Stimulated activated CD8-positive, alpha-beta memory T cell treated with anti-CD3 and anti-CD28 coated beads, Interleukin-2, amount 100 ng/mL, for 48 hours (primary cell): ENCODE measurements at places on chromosomes 4 and X.

DNA sequence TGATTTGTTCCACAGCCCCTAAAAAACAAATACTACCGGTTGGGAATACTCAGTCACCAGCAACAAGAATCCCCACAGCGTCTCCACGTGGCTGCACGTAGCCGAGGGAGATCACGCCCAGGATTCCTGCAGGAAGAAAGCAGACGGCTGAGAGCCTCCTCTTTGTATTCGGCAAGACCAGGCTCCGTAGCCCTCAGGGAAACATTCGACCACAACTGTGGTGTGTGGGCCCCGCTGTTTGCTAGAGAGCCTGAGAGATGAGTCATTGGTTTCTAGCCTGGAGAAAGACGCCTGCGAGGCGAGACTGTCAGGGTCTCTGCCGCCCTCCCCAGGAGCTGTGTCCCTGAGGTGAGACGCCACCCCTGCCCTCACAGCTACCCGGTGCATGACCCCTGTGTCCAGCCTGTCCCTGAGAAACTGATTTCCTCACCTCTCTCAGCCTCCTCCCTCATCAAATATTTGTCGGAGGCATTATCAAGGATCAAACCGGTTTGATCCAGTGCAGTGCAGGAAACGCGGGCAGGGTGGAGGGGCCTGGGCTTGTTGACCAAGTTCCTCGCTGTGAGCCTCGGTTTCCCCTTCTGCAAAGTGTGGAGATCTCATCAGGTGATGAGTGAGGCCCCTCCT is 4.7 kb upstream of the S100P start:
- DNase-seq = peak; percentile 65

DNA sequence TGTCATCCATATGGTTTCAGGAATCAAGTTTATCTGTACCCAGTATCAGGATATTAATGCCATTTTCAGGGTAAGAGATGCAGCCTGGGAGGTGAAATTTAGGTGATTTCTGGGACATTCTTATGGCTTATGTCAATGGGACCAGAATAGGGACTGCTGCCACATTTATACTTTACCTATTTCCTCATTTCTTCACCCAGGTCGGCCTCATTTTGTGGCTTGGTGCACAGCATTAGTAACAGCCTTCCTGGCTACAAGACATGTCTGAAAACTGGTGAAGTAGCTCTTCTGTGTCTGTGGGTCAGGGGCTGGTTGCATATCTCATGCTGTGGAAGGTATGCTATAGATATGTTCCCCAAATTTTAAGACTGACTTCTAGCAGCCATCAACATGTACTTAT is 284.8 kb downstream of the AFF2 start:
- no peak for DNase-seq

GRCh38 chrX:13401724-13402123 is 81.9 kb upstream of the ATXN3L start:
- no peak for DNase-seq

DNA sequence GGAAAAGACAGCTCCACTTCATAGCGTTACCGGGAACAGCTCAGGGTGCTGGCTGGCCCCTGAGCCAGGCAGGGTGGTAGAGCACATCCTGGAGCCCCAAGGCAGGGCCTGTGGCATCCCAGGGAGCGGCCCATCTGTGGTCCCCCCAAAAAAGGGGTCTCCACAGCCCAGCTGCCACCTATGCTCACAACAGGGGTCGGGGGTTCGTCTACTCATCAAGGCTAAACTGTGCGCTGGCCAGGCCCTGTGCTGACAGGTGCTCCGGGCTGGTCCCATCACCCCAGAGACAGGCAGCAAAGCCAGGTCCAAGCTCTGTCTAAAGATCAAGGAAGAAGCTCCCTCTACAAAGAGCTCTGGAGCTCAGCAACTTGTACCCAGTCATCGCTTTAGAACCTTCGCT is 77.9 kb downstream of the DCTD start:
- no peak for DNase-seq

DNA sequence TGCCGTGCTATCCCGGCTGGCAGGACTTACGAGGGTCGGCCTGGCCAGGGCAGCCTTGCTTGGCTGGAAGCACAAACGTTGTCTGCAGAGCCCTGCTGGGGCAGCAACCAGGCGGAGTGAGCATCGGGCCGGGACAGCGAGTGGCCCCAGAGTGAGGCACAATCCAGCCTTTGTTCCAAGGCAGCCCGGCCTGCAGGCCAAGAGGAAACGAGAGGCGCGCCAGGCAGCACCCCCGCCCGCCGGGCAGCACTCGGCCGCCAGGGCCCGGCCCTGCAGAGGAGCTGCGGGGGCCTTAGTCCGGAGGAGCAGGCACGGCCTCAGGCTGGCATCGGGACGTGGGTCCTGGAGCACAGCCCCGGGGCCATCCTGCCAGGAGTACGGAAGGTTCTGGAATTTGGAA is 24.1 kb downstream of the FGFRL1 start:
- DNase-seq = no peak

DNA sequence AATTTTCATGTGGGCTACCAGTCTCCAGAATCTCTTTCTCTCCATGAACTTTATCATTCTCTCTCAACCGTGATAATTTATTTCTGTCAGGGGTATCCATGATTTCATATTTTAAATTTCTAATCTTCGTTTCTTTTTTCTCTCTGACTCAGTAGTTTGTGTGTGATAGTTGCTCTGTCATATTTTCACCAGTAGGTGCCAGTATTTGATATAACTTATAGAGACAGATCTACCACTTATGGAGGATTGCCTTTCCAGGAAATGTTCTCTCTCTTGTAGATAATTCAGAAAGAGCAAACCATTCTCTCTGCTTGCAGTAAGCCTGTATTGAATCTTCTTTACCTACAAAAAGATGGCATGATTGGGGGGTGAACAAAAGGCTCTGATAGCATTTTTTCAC is 79.3 kb upstream of the DYNLT3 start:
- DNase-seq = no peak

DNA sequence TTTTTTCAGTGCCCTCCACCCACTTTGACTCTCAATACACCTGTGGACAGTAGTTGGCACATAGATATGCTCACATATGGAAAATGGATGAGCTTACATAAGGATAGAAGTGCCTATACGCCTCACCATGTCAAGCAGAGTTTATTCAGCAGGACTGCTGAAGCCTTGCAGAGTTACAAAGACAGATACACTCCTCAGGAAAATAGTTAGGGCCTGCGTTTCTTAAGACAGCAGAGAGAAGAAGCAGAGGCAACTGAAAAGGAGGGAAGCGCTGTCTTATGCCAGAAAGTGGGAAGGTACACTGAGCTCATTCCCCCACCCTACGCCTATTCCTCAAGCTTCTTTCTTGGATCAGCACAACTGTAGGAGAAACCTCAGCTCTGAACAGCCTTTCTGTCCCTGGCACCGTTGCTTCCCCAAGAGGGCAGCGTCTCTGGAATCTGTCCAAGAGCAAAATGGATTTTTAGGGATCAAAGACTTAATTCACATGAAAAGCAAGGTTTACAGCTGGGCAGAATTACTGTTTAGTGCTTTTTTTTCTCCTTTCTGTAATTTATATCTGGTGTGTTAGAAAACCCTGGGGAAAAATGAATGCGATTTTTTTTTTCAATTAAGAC is 37.3 kb upstream of the MBTPS2 start:
- DNase-seq = no peak

DNA sequence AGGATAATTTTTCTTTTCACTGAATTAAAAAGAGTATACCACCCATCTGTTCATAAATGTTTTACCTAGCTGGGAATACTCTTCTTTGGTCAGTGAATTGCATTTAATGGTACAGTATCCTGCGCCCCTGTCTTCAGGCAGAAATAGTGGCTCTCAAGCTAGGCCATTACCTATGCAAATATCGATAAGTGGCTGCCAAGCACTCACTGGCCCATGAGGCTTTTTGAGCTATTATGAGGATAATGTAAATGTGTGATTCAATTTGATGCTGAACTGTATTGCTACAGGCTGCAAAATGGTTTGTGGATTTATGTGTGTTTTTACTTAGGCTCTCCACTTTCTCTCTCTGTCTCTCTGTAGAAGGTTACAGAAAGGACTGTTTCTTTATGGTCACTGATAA is 30.1 kb upstream of the MTMR1 start:
- DNase-seq = no peak

DNA sequence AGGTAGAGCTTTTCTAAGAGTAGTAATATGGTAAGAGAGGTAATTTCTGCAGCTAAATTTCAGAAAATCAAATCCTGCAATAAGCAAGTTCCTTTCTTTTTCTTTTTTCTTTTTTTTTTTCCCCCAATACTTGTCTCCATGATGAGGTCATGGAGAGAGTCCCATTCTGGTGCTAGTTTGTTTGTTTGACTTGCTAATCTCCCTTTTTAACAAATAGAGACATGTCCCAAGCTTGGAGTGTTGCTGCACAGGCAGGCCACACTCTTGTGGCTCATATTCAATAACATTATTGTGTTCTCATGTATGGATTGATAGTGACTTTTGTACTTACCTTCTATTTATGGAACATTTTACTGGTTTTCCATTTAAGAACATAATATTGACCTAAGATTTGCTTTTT is 25.5 kb downstream of the PTPN13 start:
- no peak for DNase-seq

DNA sequence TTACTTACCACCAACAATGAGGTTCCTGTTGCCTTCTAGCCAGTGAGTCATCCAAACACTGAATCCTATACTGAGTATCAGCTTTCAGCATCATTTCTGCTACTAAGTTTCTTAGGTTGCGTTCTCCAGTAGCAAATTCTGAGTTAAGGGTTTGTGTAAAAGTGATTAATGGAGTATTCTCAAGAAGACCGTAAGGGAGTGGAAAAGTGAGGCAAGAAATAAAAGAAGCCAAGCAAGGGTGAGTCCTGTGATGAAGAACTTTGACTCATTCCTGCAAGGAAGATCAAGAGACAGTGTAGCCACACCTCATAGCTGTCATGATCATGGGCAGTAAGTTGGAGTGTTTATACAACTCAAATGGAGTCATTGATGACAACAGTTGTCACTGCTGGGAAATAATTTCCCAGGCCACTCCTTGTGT is 446.2 kb downstream of the RAPGEF2 start:
- DNase-seq = no peak

DNA sequence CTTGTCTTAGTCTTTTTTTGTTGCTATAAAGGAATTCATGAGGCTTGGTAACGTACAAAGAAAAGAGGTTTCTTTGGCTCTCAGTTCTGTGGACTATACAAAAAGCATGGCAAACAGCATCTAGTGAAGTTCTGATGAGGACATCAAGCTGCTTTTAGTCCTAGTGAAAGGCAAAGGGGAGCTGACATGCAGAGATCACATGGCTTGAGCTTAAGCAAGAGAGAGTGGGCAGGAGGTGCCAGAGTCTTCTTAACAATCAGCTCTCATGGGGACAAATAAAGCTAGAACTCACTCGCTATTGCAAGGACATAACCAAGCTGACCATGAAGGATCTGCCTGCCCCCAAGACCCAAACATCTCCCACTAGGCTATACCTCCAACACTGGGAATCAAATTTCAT is 1063.1 kb downstream of the PCDH7 start:
- no peak for DNase-seq

DNA sequence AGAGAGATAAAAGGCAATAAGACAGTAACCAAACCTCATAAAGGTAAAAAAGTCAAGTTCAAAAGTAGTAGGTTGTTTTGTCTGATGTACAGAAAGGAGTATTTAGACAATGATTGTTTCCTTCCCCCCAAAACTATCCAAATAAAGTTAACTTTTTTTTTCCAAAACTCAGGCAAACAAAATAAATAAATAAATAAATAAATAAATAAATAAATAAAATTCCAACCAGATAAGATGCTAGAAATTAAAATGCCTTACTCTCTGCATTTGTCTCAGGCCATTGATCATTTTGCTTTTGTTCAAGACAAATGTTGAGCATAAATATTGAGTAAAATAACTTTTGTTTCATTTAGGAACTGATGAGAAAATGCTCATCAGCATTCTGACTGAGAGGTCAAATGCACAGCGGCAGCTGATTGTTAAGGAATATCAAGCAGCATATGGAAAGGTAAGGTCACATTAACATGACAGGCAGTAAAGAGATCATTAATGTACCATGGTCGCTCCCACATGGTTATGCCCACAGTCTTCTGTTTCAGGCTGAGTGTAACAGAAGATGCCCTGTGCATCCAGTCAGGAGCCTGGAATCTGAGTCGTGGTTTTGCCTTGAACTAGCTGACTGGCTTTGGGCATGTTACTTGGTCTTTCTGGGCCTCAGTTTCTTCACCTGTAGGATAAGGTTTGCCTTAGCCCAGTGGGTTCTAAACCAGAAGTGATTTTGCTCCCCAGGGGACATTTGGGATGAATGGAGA is 27.3 kb downstream of the ANXA3 start:
- no peak for DNase-seq

GRCh38 chr4:121041307-121042090 is 30.8 kb downstream of the NDNF start:
- DNase-seq = no peak

- DNase-seq = peak; percentile 12
These were observed 106.7 kb downstream of the ARHGAP6 start for GRCh38 chrX:11558972-11559371.

GRCh38 chr4:23857367-23857959 is 32.4 kb downstream of the PPARGC1A start:
- no peak for DNase-seq

- no peak for DNase-seq
These were observed 1.9 kb downstream of the GPM6A start for GRCh38 chr4:175810073-175810730.

DNA sequence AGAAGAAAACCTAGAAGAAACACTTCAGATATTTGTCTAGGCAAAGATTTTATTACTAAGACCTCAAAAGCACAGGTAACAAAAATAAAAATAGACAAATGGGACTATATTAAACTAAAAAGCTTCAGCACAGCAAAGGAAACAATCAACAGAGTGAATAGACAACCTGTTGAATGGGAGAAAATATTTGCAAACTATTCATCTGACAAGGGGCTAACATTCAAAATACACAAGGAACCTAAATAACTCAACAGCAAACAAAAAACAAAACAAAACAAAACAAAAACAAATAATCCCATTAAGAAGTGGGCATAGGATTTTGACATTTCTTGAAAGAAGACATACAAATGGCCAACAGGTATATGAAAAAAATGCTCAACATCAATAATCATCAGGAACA is 192.7 kb upstream of the ZCCHC13 start:
- DNase-seq = no peak

DNA sequence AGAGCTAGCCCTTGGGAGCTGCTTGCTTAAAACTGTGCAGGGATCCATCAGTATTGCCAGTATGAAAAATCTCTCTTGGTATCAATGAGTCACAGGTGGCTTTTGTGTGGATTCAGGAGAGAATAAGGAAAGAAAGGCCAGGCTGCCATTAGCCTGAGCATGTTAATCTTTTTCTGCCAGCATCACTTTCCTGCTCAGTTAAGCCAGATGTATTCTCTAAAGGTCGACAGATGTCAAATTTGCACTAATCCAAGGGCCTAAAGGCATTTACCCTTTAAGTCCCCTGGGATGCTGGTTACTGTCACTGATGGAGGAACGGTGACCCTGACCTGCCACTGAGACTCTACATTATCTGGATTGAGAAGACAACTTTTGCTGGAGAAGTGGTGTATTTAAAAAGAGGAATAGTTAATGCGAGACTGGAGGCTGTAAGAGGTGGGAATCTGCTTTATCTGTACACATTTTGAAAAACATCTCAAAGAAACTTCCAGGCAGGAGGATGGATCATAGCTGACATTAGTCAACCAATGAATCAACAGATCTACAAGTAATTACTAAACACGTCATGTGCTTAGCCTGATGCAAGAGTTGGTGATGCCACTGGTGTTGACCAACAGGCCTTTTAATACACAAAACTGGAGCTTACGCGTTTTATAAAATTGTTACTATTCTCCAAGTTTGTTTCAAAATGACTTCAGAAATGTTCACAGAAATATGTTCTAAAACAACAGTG is 241.4 kb upstream of the ANXA3 start:
- no peak for DNase-seq
